ENCODE measurements at places on chromosomes 6 and 20.

- no peak for DNase-seq
These were observed 14.9 kb downstream of the CST3 start for GRCh38 chr20:23622839-23623343.

DNA sequence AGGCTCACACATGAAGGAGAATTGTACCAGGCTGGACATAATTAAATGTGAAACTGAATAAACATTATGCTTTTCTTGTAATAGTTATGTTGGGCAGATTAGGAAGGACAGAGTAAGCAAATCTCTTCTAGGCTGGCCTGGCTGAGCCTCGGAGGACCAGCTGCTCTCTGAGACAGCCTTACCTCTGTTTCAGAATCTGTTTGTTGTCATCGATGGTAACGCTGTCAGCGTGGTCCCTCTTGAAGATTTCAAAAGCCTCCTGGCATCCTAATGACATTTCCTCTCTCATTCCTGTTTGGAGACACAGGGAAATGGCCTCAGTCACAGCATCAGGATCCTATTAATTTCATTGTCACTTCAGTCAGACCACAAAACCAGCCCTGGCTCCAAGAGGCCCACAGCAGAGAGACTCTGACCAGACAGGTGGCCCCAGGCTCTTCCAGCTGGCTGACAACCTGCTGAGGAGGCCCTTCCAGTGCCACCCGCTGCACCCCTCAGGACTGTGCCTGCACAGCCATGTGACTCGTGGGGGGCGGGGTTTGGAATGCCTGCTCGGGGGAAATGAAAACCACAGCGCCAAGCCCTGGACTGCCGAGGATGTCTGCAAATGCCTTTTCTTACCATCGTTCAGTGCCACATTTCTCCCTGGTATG is 108.5 kb upstream of the KCNK16 start:
- peak; percentile 68 for DNase-seq

GRCh38 chr6:162591517-162591916 is 136.0 kb downstream of the PRKN start:
- no peak for DNase-seq

DNA sequence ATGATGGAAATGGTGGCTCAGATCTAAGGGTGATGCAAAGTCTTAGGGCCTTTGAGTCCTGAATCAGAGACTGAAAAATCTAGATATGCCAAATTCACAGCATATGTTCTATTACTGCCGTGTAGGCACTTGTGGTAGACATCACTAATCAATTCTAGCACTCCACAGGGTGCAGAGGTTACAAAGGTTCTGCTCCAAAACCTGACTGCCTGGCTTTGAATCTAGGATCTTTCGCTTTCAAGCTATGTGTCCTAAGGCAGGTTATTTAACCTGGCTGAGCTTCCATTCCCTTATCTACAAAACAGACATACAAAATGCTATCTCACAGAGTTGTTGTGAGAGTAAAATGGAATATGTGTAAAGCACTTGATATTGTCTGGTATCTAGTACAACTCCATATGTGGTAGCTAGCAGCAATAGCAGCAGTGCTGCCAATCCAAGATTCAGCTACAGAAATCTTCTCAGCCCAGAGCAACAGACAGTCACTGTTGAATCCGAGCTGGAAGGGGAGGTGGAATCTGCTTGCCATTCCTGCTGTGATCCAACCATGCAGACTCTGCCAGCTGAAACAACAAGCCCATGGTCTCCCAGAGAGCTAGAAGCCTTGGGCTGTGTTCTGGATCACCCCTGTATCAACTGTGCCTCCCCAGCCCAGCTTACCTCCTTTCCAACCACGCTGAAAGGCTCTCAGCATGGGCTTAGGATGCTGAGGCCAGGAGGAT is 206.9 kb downstream of the TFAP2C start:
- no peak for DNase-seq

DNA sequence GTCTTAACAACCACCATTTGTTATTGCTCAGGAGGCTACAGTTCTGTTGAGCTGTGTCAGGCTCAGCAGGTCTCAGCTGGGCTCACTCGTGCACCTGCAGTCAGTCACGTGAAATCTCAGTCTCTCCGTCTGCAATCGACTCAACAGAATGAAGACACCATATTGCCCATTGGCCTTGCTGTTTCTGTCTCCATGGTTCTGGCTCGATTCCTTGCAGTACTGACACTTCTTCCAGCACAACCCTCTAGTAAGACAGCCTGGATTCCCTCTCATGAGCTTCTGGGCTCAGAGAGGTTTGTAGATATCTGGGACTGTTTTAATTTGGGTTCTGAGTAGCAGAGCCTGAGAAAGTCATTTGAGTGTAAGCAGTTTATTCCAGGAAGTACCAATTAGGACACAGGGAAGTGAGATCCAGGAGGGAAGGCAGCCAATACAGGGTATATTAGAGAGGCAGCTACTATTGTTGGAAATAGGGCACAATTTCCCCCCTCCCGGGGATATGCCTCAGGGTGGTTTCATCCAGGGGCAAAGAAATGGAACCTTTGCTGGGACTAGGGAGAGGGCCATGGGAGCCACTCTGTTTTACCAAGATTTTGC is 87.4 kb upstream of the RALGAPA2 start:
- DNase-seq: no peak

DNA sequence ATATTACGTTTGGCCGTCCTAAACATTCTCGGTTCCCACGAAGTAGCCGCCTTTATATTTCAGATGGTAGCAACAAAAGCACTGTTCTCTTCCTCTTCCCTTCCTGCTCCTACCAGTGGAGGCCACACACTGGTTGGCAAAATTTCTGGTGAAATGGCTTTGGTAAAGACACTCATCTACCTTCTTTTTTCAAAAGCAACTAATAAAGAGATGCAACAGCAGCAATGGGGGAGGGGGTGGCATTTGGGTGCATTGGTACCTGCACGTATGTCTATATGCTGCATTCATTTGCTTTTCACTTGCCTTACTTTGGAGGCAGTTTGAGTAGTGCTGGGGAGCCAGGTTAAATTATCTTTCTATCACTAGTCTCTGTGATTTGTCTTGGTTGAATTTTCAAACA is 6.0 kb downstream of the POU3F2 start:
- DNase-seq: no peak

DNA sequence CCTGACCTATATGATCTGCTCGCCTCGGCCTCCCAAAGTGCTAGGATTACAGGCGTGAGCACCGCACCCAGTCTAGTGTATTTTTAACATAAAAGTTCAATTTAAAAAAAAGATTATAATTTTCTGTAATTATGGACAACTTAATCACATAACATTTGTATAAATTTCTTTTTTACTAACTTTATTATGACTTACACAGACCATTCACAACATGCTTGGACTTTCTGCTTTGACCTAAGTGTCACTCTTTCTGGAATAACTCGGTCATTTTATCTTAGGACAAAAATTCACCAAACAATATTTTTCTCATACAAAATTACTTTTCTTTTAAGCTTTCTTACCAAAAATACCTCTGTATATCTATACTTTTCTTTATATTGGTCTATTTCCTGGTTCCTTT is 15.4 kb upstream of the IL22RA2 start:
- DNase-seq: no peak

GRCh38 chr6:134880487-134881190 is 69.3 kb downstream of the ALDH8A1 start:
- DNase-seq: no peak

DNA sequence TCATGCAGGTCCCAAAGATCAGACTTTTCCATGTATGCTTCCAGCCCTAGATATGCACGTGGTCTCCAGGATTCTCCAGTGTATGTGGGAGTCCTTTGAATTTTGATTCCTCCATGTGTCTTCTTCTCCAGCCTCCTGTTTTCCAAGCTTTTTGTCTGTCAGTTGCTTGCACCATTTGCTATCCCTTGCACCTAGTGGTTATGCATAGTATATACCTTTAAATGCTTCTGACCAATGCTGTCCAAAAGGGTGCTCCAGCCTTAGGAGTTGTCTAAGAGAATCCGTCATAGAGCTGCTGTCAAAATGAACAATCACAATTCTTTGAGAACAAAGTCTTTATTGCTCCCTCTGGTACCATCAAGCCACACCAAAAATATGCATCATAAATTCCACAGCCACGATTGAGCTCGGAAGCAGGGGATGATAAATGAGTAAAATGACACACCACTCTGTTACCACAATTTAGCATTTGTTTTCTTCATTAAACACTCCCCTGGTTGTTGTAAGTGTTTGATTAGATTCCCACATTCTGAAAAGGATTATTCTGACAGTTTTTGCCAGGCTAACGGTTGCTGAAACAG is 706.2 kb upstream of the GJE1 start:
- DNase-seq: no peak

DNA sequence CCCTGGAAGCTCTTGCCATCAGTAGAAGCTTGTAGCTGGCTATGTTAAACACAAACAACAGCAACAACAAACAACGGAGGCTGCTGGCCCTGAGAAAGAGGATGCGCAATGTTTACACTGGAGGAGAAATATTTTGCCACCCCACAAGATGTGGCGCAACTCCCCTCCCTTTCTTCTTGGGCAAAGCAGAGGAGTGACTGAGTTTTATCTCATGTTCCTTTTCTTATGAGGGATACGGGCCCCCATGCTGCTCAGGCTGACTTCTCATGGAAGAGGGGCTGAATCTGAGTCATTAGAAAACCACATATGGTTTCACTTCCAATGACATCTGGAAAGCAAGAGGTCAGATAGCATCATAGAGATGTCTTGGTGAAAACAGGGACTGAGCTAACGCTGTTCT is 75.9 kb upstream of the HDDC2 start:
- DNase-seq: no peak

GRCh38 chr6:124520514-124520913 is 441.7 kb upstream of the RNF217 start:
- no peak for DNase-seq

DNA sequence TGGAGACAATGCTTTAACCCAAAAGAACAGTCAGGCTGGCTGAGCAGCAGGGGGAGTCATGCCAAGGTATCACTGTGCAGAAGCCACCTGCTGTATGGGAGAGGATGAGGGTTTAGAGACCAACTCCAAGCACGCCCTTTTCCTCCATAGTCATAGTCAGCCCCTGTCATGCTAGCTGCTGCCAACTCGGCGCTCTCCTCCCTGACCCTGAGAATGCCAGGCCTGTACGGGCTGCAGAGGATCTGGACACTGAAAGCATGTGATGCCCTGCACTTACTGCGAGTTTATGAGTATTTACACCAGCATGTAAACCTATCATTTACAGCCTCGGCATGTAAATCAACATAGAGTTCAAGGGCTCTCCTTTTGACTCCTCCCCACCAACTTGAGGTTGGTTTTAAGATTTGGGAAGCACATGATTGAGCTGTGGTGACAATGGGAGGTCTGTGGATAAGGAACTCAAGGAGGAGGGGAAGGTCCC is 11.7 kb upstream of the SCUBE3 start:
- DNase-seq: no peak

DNA sequence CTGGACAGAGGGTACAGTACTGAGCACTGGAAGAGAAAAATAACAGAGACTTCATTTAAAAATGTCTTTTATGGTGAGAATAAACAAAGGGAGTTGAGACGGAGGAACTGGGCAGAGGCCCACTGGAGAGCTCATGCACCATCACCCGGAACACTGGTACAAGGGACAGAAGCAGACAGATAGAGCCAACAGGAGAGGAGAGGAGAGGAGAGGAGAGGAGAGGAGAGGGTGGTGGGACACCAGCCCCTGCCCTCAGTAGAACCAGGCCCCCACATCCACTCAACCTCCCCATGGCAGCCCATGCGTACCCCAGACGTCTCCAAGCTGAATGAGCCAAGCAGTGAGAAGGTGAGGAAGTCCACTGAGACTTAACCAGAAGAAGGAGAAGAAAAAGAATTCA is 390.5 kb upstream of the CNR1 start:
- DNase-seq: no peak

DNA sequence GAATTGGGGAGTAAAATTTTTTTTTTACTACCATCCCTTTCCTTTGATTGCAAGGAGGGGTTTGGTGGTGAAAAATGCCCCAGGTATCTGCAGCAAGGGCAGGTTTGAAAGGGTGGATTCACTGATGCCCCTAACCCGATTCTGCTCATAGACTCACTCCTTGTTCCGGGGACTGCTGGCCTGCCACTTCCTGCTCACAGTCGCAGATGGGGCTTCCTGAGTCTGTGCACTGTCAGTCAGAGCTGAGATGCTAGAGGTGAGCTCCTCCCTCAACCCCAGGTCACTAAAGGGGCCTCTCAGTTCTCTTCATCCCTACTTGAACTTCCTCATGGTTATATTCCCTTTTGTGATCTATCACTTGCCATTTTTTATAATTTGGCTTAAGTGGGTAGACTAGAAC is 357.9 kb downstream of the FARS2 start:
- no peak for DNase-seq

- DNase-seq: no peak
These were observed 41.1 kb downstream of the FOXP4 start for GRCh38 chr6:41587131-41587879.

- no peak for DNase-seq
These were observed 148.3 kb upstream of the TBX18 start for GRCh38 chr6:84912472-84913322.

- no peak for DNase-seq
These were observed 178.9 kb upstream of the ECI2 start for GRCh38 chr6:4314201-4314707.

GRCh38 chr20:55761100-55761499 is 244.2 kb downstream of the CBLN4 start:
- DNase-seq: no peak

GRCh38 chr20:37297066-37297736 is 7.7 kb downstream of the MANBAL start:
- DNase-seq: no peak

GRCh38 chr6:133768656-133769295 is 120.1 kb upstream of the TCF21 start:
- no peak for DNase-seq

GRCh38 chr6:2375443-2375842 is 130.0 kb upstream of the GMDS start:
- DNase-seq: no peak

DNA sequence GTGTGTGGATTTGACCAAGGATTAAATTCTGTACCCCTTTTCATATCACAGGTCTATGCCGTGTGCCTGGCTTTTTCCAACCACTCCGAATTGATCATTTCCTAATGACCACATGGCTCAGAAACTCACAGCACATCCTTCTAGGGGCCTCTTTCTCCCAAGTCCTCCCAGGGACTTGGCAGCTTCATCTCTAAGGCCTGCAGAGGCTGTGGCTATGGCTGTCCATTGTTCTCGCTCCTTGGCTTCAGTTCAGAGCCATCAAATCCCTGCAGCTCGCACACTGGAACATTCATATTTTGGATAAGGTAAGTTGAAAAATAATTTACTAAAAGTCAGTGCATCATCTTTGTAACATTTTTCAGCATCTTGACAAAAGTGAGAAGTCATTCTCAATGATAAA is 497.2 kb upstream of the CDH4 start:
- no peak for DNase-seq

GRCh38 chr6:113258771-113259170 is 598.4 kb upstream of the MARCKS start:
- DNase-seq: no peak

- no peak for DNase-seq
These were observed 7.9 kb downstream of the PTK6 start for GRCh38 chr20:63529180-63529860.

Data from cerebellar nuclear complex (tissue), 1 donor.